ENCODE measurements at places on chromosomes 11 and 22. TPM values are rescaled to one million over a fixed set of nuclear protein-coding genes. Genes with fewer than 3 reads are reported as not detected.

- DNase-seq = no peak
Observed at GRCh38 chr22:30555282-30556210, 9.0 kb upstream of the SEC14L6 start.

- no peak for DNase-seq
Observed at GRCh38 chr11:1303126-1303821, 6.2 kb downstream of the TOLLIP start.

The TNNI2 gene
- polyA plus RNA-seq = 0.32 TPM

- DNase-seq = no peak
Observed at GRCh38 chr11:27367881-27368280, 4.9 kb upstream of the CCDC34 start.

Measured in left kidney (tissue), 8 donors.